Osteocyte (in vitro differentiated cells): ENCODE measurements at places on chromosomes 2 and 18.

- no peak for DNase-seq
Measured at GRCh38 chr2:170587117-170587516, 128.0 kb upstream of the SP5 start.

DNA sequence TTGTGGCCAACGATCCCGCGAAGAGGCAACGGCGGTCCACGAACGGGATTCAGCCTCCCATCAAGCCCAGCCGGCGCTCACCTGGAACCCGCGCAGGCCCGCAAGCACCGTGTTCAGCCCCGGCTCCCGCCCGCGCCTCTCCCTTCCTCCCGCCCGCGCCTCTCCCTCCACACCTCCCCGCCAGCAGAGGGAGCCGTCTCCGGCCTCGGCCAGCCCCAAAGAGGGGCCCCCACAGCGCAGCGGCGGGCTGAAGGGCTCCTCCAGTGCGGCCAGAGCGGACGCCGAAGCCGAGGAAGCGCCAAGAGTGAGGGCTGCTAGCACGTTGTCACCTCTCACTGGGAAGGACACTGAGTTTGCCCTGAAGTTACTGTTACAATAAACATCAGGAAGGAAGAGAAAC lies 55.3 kb upstream of the LAPTM4A start:
- DNase-seq: no peak

DNA sequence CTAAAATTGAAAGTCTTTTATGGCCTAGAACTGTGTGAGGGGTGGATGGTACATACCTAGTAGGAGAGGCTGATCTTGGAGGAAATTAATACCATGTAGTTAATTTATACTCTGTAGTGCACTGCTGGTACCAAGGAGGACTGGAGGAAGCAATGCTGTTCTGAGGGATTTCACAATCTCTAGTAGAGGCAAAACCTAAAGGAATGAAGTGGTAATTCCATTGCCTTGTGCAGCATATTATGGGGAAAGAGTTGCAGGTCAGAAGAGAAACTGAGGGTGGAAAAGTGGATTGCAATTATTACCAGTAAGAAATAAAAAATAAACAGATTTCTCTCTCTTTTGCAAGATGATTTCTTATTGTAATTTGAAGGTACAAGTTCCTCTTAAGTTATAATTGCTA lies 2.2 kb downstream of the ABI2 start:
- DNase-seq: no peak

DNA sequence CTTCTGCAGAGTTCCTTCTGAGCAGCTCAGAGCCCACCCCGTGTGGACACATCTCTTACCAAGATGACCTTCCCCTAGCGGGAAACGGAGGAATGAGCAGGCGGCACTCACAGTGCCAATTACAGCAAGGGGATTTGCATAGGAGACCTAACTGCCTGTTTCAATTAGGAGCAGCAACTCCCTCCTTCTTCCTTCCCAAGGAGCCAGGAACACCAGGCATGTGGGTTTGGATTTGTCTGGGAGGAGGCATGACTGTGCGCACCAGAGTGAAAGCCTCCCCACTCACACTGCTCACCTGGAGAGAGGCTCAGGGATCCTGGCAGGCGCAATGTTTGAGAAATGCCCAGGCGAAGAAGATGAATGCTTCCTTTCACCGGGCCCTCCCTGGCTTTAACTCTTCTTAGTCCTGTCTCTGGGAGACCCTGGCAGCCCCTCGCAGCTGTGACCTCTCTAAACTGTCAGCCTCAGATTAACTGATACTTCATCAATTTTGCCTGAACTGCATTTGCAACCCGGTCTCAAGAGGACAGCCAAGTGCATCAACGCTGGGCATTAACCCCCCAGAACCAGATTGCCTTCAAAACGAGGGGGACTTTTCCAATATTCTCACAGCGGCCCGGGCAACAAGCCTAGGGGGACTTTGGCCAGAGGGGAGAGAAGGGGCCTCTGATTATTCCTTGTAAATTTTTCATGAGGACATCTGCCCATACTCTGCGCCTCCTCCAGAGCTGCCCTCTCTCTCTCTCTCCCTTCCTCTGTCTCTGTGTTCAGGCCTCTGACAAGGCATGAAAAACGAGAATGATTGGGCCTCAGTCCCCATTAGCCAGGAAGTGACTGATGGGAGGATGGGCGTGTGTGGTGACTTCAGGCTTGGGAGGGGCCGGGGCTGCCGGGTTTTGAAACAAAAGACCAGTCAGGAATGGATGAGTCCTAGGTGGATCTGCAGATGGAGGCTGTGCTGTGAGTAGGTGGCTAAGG lies 93.8 kb downstream of the CMPK2 start:
- no peak for DNase-seq

DNA sequence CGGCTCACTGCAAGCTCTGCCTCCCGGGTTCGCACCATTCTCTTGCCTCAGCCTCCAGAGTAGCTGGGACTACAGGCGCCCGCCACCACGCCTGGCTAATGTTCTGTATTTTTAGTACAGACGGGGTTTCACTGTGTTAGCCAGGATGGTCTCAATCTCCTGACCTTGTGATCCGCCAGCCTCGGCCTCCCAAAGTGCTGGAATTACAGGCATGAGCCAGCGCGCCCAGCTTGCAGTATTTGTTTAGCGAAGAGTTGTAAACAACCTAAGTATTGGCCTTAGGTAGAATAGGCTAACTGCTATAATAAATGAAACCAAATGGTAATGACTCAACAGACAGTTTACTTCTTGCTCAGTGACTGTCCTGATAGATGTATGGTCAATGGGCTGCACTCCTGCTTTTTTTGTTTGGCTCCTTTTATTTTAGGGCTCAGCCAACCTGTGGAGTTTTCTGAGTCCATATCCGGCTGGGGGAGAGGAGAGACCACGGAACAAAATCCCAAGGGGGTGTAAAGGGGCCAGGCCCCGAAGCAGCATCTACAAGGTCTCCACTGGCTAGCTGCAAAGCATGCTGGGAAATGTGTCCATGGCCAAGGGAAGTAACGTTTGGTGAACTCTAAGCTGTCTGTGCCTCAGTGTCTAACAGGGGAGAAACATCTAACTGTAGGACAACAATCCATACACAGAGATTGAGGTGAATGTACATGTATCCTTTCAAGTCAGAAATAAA lies 841.0 kb upstream of the ID2 start:
- DNase-seq: no peak

GRCh38 chr18:50947899-50948298 lies 19.9 kb upstream of the ELAC1 start:
- no peak for DNase-seq

- no peak for DNase-seq
Measured at GRCh38 chr2:33419581-33420200, 56.8 kb upstream of the RASGRP3 start.

DNA sequence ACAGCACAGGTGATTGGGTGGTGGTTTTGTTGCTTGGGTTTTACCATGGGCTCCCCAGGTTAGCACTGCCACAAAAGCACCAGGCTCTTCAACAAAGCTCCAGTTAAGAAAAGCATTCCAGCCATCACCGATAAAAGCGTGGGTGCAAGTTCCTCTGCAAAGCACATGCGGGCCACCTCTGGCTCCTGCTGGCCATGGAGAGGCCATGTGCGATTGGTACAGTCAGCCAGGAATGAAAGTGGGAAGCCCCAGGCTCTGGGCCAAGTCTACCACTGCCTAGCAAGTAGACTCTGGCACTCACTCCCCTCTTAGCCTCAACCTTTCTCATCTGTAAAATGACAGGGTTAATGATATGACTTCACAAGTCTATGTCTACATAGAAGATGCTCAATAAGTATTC lies 36.0 kb downstream of the BCL11A start:
- peak; percentile 63 for DNase-seq

- DNase-seq: no peak
Measured at GRCh38 chr2:145023334-145023934, 503.5 kb upstream of the ZEB2 start.

GRCh38 chr18:59721931-59722330 lies 24.7 kb upstream of the CCBE1 start:
- no peak for DNase-seq

- DNase-seq: no peak
Measured at GRCh38 chr2:104404526-104404925, 449.4 kb upstream of the POU3F3 start.

DNA sequence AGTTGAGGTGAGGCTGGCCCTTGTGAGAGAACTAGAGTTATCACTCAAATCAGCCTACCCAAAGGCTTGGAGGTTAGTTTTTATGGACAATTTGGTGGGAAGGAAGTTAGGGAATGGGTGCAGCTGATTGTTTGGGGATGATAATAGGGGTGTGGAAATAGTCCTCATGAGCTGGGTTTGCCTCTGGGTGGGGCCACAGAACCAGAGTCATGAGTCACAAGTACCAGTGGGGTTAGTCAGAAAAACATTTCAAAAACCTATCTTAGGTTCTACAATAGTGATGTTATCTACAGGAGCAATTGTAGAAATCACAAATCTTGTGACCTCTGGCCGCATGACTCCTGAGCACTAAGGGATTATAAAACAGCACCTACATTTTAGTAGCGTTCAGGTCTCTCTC lies 630.1 kb upstream of the PIK3C3 start:
- DNase-seq: no peak
